ENCODE measurements at places on chromosomes 4 and X. TPM values are rescaled to one million over a fixed set of nuclear protein-coding genes. Genes with fewer than 3 reads are reported as not detected.
A peak's percentile ranks its signal among the peaks of the same experiment; 100 is the strongest.

DNA sequence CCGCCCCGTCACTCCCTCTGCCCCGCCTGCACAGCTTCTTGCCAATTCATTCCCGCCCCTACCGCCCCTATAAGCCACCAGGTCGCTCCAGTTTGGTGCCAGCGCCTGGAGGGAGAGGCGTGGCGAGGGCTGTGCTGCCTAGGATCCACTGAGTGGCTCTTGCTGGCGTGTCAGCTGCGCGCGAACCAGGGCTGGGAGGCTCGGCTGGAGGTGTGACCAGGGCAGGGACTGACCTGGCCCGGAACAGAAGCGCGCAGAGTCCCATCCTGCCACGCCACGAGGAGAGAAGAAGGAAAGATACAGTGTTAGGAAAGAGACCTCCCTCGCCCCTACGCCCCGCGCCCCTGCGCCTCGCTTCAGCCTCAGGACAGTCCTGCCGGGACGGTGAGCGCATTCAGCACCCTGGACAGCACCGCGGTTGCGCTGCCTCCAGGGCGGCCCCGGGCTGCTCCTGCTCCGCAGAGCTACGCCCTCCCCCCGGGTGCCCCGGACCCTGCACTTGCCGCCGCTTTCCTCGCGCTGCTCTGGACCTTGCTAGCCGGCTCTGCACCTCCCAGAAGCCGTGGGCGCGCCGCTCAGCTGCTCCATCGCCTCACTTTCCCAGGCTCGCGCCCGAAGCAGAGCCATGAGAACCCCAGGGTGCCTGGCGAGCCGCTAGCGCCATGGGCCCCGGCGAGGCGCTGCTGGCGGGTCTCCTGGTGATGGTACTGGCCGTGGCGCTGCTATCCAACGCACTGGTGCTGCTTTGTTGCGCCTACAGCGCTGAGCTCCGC lies at the start of gene GPR78:
Gene GPR78, plus strand, starts transcription at position 72 of the 773 bp plus-strand sequence. Its CDS starts 591 bp downstream, at position 663.
- peak; percentile 20 for DNase-seq
- H3K4me1 ChIP-seq: no peaks in the 10 kb centered on the region
- no peaks in the 10 kb centered on the region for H3K27me3 ChIP-seq
- no peaks in the 10 kb centered on the region for H3K36me3 ChIP-seq

GAGE2A gene
- total RNA-seq: not detected

DUSP21 gene
- not detected for total RNA-seq

DNA sequence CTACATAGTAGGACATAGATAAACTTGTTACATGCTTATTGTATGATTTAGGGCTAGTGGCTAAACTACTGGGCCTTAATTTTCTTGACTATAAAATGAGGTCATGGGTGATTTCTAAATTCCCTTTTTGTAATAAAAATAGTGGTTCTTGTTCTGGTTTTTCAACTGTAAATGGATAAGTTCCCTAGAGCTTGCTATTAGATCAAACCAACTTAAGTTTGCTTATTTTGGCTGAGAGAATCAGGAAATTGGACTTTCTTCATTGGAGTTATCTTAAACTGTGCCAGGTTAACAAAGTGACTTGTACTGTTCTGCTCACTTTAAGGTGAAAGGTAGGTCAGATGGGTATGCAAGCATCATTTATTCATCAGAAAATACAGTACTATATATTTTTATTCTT lies 78.3 kb downstream of the PDLIM5 start:
- H3K4me3 ChIP-seq: no peak overlapping the region
- DNase-seq: no peak
- H3K27me3 ChIP-seq: no peaks in the 10 kb centered on the region
- no peaks in the 10 kb centered on the region for H3K36me3 ChIP-seq

GRCh38 chrX:150566734-150567182 lies 1.7 kb upstream of the MTM1 start:
- no peaks in the 10 kb centered on the region for H3K36me3 ChIP-seq
- H3K27ac ChIP-seq: no peak overlapping the region
- no peak overlapping the region for H3K4me3 ChIP-seq
- peaks cover 24% of the 10 kb centered on the region for H3K4me1 ChIP-seq
- no peaks in the 10 kb centered on the region for H3K27me3 ChIP-seq

SULT1B1 gene
- 0.04 TPM for total RNA-seq

- no peaks in the 10 kb centered on the region for H3K4me1 ChIP-seq
- H3K4me3 ChIP-seq: no peak overlapping the region
- no peaks in the 10 kb centered on the region for H3K27me3 ChIP-seq
- no peak overlapping the region for H3K27ac ChIP-seq
- DNase-seq: no peak
- H3K36me3 ChIP-seq: no peaks in the 10 kb centered on the region
These were observed 230.6 kb upstream of the GPRIN3 start for GRCh38 chr4:89538171-89538570.

DNA sequence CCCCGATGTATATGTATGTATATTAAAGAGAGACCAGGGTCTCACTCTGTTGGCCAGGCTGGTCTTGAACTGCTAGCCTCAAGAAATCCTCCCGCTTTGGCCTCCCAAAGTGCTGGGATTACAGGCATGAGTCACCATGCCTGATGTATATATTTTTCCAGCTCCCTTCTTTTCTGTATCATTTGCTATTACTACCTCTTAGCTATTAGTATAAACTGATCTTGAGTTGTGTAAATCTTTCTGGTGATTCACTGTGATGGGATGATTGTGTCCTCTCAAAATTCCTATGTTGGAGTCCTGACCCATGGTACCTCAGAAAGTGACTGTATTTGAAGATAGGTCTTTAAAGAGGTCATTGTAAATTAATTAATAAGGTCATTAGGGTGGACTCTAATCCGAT lies 53.1 kb downstream of the HPRT1 start:
- H3K27ac ChIP-seq: peak overlapping the region; percentile 90
- no peaks in the 10 kb centered on the region for H3K27me3 ChIP-seq
- H3K4me1 ChIP-seq: peaks cover 23% of the 10 kb centered on the region
- H3K36me3 ChIP-seq: no peaks in the 10 kb centered on the region
- H3K4me3 ChIP-seq: no peak overlapping the region

- DNase-seq: no peak
- no peaks in the 10 kb centered on the region for H3K27me3 ChIP-seq
These were observed 34.1 kb downstream of the PRRG1 start for GRCh38 chrX:37383313-37383712.

- H3K4me3 ChIP-seq: no peak overlapping the region
- H3K36me3 ChIP-seq: no peaks in the 10 kb centered on the region
- H3K27me3 ChIP-seq: no peaks in the 10 kb centered on the region
- DNase-seq: peak; percentile 74
These were observed 457.4 kb downstream of the CENPC start for GRCh38 chr4:67087897-67088296.

GRCh38 chrX:18887825-18888212 lies 96.1 kb downstream of the PHKA2 start:
- no peak overlapping the region for H3K27ac ChIP-seq
- no peak for DNase-seq

- H3K27ac ChIP-seq: no peak overlapping the region
- peak; percentile 65 for DNase-seq
- no peak overlapping the region for H3K4me3 ChIP-seq
- H3K36me3 ChIP-seq: no peaks in the 10 kb centered on the region
- H3K4me1 ChIP-seq: 0 out of 2 replicates have a peak, but pooled peaks cover 5% of the 10 kb centered on the region
- no peaks in the 10 kb centered on the region for H3K27me3 ChIP-seq
These were observed 69.2 kb upstream of the PNPLA4 start for GRCh38 chrX:7996414-7996813.

DCAF12L1 gene
- total RNA-seq: not detected

DNA sequence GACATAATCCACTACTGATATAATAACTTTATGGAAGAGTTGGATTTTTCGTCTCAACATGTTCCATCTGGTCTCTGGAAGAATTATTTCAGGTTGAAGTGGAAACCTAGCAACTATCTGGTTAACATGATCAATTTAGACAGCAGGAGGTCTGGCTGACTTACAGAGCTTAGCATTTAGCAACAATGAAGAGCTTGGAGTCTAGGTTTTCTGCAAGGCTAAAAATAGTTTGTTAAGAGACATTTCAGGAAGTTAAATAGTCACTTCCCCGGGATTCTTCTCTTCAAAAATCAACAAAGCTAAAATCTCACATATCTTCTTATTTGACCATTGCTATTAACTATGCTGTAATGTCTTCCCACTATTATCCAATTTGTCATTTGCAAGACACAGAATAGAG lies 418.6 kb upstream of the DIPK2B start:
- H3K4me3 ChIP-seq: no peak overlapping the region
- DNase-seq: no peak
- no peaks in the 10 kb centered on the region for H3K27me3 ChIP-seq

DNA sequence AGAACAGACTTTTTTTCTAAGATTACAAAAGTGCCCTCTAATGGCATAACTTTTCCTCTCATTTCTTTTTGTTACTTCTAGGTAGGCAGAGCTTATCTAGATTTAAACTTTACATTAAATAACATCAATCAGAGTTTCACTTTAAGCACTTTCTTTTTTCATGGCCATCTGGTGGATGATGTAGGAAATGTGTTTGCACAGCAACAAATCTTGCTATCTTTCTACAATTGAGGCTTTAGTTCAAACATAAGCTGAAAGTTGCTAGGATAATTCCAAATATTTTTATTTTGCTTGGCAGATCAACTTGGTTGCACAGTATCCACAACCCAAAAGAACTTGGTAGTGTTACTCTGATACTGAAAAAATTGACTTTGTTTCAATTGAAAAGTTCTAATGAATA lies 22.0 kb downstream of the NDNF start:
- no peaks in the 10 kb centered on the region for H3K27me3 ChIP-seq
- no peak overlapping the region for H3K27ac ChIP-seq
- no peak overlapping the region for H3K4me3 ChIP-seq
- no peaks in the 10 kb centered on the region for H3K36me3 ChIP-seq
- H3K4me1 ChIP-seq: peaks cover 9% of the 10 kb centered on the region
- peak; percentile 20 for DNase-seq

GRCh38 chr4:7289589-7289988 lies 97.3 kb downstream of the SORCS2 start:
- H3K36me3 ChIP-seq: no peaks in the 10 kb centered on the region
- no peak for DNase-seq
- H3K4me3 ChIP-seq: no peak overlapping the region
- no peaks in the 10 kb centered on the region for H3K27me3 ChIP-seq

DNA sequence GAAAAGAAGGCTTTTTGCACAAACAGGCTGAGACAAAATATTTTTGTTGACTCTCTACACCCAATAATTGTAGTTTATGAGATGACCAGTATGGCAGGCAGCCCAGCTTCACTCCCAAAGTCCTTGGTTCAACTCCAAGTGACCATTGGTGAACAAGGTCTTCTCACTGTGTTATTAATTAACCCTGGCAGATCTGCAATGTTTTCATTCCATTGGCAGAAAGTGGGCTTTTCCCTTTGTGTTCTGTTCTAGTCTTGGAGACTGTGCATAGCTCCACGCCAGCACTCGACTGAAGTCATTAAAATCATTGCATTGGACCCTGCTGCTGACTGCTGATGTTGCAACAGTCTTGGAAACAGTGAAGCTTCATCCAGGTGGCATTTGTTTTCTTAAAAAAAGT lies 277.3 kb upstream of the HAND2 start:
- H3K4me3 ChIP-seq: no peak overlapping the region
- H3K27me3 ChIP-seq: no peaks in the 10 kb centered on the region
- H3K36me3 ChIP-seq: no peaks in the 10 kb centered on the region
- DNase-seq: no peak
- H3K4me1 ChIP-seq: no peaks in the 10 kb centered on the region

DNA sequence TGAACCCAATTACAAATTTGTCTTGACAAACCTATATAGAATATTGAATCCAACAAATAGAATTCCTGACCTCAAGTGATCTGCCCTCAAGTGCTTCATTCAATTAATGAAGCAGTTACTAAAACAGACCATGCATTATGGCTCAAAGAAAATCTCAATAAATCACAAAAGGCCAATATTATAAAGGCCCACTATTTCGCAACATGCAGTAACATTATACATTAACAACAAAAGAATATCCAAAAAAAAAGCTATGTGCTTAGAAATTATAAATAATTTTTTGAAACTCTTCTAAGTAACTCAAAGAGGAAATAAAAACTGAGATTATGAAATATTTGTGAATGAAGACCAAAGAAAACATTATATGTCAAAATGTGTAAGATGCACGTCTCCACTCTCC lies 177.7 kb downstream of the ZNF674 start:
- H3K4me3 ChIP-seq: no peak overlapping the region
- no peaks in the 10 kb centered on the region for H3K4me1 ChIP-seq
- no peak for DNase-seq
- H3K36me3 ChIP-seq: no peaks in the 10 kb centered on the region
- no peaks in the 10 kb centered on the region for H3K27me3 ChIP-seq

RHOXF1 gene
- not detected for total RNA-seq

GRCh38 chr4:61921920-61922319 lies 721.8 kb downstream of the ADGRL3 start:
- peak overlapping the region; percentile 69 for H3K27ac ChIP-seq
- no peaks in the 10 kb centered on the region for H3K27me3 ChIP-seq
- H3K36me3 ChIP-seq: no peaks in the 10 kb centered on the region
- no peak overlapping the region for H3K4me3 ChIP-seq
- peaks cover 36% of the 10 kb centered on the region for H3K4me1 ChIP-seq

- peak within 1 kb of the TSS; percentile 95 for H3K4me3 ChIP-seq
- no peak within 1 kb of the TSS for H3K27ac ChIP-seq
- peaks cover 2% of the 10 kb centered on the region for H3K27me3 ChIP-seq
- no peaks in the 10 kb centered on the region for H3K36me3 ChIP-seq
- peak; percentile 65 for DNase-seq
- peaks cover 21% of the 10 kb centered on the region for H3K4me1 ChIP-seq
These were observed at the start of gene TMEM185A for GRCh38 chrX:149631234-149632165. TSS of gene TMEM185A (minus strand) at chrX:149631792. CDS start at chrX:149631580, 212 bp downstream.

ARHGAP6 gene
- total RNA-seq: 2.8 TPM

DNA sequence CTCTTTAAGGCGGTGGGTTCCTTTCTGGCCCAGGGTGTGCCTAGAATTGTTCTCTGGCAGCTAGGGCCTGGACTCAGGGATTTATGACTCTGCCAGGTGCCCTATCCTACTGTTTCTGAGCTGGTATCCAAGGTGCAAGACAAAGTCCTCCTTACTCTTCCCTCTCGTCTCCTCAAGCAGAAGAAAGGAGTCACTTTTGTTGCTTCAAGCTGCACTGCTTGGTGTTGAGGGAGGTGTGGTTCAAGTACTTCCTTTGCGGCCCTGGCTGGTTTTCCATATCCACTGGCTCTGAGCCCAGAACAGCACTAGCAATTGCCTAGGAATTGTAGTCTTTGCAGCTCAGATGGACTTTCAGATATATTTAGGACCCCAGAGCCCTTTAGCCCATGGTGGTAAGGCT lies 39.3 kb downstream of the RTL3 start:
- H3K4me3 ChIP-seq: no peak overlapping the region
- no peak for DNase-seq

- no peak for DNase-seq
- no peaks in the 10 kb centered on the region for H3K36me3 ChIP-seq
- no peaks in the 10 kb centered on the region for H3K27me3 ChIP-seq
- H3K4me1 ChIP-seq: no peaks in the 10 kb centered on the region
- H3K4me3 ChIP-seq: no peak overlapping the region
- H3K27ac ChIP-seq: no peak overlapping the region
These were observed 792.9 kb upstream of the HTR2C start for GRCh38 chrX:113790987-113791386.

DNA sequence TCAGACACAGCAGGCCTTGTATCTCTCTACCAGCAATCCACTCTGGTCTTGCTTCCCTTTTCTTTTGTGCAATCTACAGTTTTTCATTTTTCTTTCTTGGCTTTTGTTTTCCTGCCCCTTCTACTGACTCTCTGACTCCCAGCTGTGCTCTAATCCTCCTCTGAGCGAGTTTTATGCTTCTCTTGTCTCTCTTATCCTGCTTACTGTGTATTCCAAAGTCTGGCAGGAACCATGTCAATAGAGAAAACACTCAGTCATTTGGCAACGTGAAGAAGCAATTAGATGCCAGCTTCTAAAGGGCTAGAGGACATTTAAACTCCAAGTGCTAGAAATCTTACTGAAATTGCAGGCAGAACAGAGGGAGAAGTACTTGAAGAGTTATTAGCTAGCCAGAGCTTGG lies 984.6 kb upstream of the TENM3 start:
- no peak for DNase-seq
- H3K36me3 ChIP-seq: no peaks in the 10 kb centered on the region
- H3K27me3 ChIP-seq: no peaks in the 10 kb centered on the region
- no peak overlapping the region for H3K4me3 ChIP-seq

GRCh38 chr4:71906096-71906495 lies 122.2 kb upstream of the GC start:
- H3K27ac ChIP-seq: no peak overlapping the region
- no peak overlapping the region for H3K4me3 ChIP-seq
- H3K27me3 ChIP-seq: no peaks in the 10 kb centered on the region
- H3K36me3 ChIP-seq: no peaks in the 10 kb centered on the region

Measured in PC-3 (cell line).